ENCODE measurements at places on chromosomes 5 and 9. TPM values are rescaled to one million over a fixed set of nuclear protein-coding genes. Genes with fewer than 3 reads are reported as not detected.

DNA sequence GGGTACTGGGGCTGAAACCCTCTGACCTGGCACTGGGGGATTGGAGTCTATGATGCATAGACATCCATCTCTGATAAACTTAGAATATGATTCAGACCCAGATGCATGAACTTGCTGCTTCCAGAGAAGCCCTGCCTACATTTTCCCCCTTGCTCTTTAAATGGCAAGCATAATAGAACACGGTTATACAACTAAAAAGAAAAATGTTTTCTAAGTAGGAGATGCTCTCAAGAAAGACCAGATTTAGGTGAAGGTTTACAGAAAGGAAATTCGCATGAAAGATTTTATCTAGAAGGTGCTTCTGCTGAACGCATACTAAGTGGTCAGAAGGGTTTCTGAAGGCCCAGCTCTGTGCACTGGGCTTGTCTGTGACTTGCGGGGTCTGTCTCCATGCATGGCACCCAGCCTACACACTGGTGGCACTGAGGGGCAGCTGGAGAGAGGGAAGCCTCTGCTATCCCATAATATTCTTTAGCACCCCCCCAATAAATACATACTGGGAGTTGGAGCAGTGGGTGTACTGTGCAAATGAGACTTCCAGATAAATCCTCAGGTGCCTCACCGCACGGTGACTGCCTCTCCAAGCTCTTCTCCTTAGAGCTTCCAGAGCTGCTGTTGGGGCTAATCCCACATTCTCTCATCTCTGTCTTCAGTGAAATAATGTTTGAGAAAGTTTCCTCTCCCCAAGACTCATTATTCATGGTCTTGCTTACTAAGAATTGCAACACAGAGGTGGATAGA, 114.6 kb downstream of the FSTL4 start:
- no peaks in the 10 kb centered on the region for H3K27me3 ChIP-seq
- no peaks in the 10 kb centered on the region for H3K4me1 ChIP-seq
- H3K36me3 ChIP-seq: no peaks in the 10 kb centered on the region
- no peak overlapping the region for H3K4me3 ChIP-seq

Gene ABCA1
- 48.1 TPM for total RNA-seq

DNA sequence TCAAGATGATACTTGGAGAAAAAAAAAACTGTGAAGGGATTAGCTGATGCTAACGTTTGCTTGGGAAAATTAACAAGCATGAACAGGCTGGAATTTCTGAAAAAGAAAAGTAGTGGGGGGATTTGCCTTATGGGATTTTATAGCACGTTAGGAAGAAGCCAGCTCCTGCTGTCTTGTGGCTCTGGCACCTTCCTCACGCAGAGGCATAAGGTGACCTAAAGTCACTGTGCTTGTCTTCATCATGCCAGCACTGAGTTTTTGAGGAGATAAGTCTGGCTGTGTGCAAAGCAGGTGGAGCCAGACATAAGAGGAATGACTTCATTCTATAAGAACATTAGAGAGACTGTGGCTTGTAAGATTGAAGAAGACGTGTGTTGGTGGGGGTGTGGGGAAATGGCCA, 94.4 kb upstream of the MAP1B start:
- no peaks in the 10 kb centered on the region for H3K4me1 ChIP-seq
- H3K36me3 ChIP-seq: no peaks in the 10 kb centered on the region
- H3K27ac ChIP-seq: no peak overlapping the region
- no peak overlapping the region for H3K4me3 ChIP-seq
- no peak for DNase-seq

Gene ZFP62
- 12.2 TPM for total RNA-seq

Gene HEMGN
- total RNA-seq: not detected

DNA sequence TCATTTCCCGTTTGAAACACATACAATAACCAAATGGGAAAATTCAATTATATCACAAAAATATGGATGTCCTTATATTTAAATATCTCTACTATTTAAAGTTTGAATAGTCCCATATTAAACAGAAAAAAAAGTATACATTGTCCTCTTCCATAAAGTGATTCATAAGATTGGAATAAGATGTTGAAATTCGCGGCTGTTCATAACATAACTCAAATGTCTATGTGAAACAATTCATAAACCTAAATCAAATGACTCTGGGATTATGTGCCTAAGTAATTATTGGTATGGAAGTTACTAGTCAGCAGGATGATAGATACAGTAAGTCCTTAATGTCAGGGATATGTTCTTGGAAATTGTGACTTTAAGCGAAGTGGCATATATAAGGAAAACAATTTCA, 3.9 kb upstream of the EFNA5 start:
- no peak for DNase-seq
- H3K27me3 ChIP-seq: no peaks in the 10 kb centered on the region
- no peaks in the 10 kb centered on the region for H3K36me3 ChIP-seq
- H3K27ac ChIP-seq: no peak overlapping the region
- no peaks in the 10 kb centered on the region for H3K4me1 ChIP-seq

- H3K36me3 ChIP-seq: no peaks in the 10 kb centered on the region
- H3K27ac ChIP-seq: no peak overlapping the region
- H3K4me1 ChIP-seq: no peaks in the 10 kb centered on the region
- no peak for DNase-seq
- H3K27me3 ChIP-seq: no peaks in the 10 kb centered on the region
- H3K4me3 ChIP-seq: no peak overlapping the region
Observed at GRCh38 chr5:45686620-45687019, 9.6 kb downstream of the HCN1 start.

DNA sequence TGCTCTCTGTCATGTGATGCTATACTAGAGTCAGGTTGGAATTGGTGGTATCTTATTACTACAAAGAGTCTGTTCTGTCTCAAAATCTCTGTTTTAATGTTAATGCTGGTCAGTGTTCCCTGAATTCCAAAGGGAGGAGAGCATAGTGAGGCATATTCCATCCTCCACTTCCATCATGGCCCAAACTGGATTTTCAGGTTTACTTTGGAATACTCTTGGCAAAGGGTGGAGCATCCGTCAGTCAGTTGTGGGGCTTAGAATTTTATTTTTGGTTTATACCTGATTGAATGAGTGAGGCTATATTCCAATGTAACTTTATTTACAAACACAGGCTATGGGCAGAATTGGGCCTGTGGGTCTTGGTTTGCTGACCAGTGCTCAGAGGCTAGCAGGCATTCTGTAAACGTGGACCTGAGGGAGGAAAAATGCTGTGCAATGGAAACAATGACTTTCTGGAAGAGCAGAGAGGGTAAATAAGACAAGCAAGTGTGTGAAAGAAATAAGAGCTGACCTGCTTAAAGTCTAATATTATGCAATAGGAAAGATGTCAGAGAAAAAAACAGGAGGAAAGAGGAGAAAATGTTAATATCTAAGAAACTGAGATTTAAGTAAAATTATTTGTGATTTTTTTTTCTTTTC, 106.2 kb upstream of the CLINT1 start:
- DNase-seq: no peak
- H3K27me3 ChIP-seq: no peaks in the 10 kb centered on the region
- no peak overlapping the region for H3K27ac ChIP-seq
- H3K4me3 ChIP-seq: no peak overlapping the region

GRCh38 chr9:13568405-13568804, 288.9 kb upstream of the MPDZ start:
- no peaks in the 10 kb centered on the region for H3K27me3 ChIP-seq
- peak overlapping the region; percentile 65 for H3K4me3 ChIP-seq
- H3K4me1 ChIP-seq: peaks cover 20% of the 10 kb centered on the region
- no peak for DNase-seq

- H3K4me1 ChIP-seq: peaks cover 37% of the 10 kb centered on the region
- no peak for DNase-seq
- peaks cover 30% of the 10 kb centered on the region for H3K36me3 ChIP-seq
Observed at GRCh38 chr9:5042661-5043178, 57.6 kb downstream of the JAK2 start.

DNA sequence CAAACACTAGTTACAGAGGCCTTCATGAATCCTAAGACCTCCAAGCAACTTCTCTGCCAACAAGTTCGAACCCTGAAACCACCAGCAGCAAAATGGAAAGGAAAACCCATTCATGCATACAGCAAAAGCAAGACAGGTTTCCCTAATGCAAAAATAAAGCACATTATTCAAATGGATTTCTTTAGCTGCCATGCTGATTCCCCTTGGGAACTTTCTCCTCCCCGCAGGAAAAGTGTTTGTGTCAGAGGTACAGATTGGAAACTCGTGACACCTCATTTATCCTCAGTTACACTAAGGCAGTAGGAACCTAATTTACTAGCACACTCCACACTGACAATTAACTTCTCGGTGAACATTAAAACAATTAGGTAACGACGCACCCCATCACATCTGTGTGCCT, 63.4 kb downstream of the TLE1 start:
- no peak overlapping the region for H3K4me3 ChIP-seq
- no peak overlapping the region for H3K27ac ChIP-seq
- no peaks in the 10 kb centered on the region for H3K36me3 ChIP-seq

Gene SPINK6
- total RNA-seq: not detected

- peaks cover 35% of the 10 kb centered on the region for H3K36me3 ChIP-seq
- H3K4me3 ChIP-seq: no peak overlapping the region
- H3K27me3 ChIP-seq: no peaks in the 10 kb centered on the region
- no peak overlapping the region for H3K27ac ChIP-seq
Observed at GRCh38 chr5:10254686-10255085, 4.6 kb downstream of the CCT5 start.

DNA sequence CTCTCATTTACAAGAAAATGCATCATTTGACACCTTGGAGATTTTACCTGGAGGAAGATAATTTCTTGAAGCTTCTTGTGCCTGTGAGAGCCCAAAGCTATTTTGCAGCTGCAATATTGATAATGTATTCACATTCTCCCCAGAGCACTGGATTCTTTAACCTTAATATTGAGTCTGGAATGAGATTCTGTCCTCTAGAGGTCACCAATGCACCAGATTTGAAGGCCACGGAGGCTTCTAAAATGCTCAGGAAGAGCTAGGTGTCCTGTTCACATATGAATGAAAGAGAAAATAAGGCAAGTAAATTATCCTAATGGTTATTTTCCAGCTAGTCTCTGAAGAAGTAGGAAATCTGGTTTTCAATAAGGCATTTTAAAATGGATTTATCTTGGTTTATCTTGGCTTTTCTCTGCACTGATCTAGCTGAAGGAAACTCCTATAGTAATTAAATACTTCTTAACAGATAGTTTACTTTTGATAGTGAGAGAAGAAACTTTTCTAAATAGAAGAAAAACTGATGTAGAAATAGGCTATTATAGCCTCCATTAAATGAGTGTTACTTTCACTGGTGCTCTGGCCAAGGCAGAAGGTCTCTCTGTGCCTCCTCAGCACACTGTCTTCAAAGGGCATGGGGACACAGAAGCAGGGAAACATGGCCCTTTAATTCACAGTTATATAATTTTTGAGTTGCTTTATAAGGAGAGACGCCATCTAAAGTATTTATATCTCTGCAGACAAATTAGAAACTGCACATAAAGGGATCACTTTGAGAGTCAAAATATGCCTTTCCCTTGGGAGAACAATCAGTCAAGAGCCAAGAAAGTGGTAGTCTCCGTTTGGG, 297.0 kb upstream of the ACTBL2 start:
- H3K27me3 ChIP-seq: no peaks in the 10 kb centered on the region
- no peaks in the 10 kb centered on the region for H3K36me3 ChIP-seq
- H3K4me3 ChIP-seq: peak overlapping the region; percentile 51
- H3K27ac ChIP-seq: peak overlapping the region; percentile 7
- DNase-seq: no peak

Gene CDKN2B
- total RNA-seq: 2.6 TPM

- peaks cover 14% of the 10 kb centered on the region for H3K4me1 ChIP-seq
- H3K27me3 ChIP-seq: peaks cover 10% of the 10 kb centered on the region
- H3K27ac ChIP-seq: no peak within 1 kb of the TSS
- H3K36me3 ChIP-seq: no peaks in the 10 kb centered on the region
Observed at GRCh38 chr9:126613651-126614050, at the start of gene LMX1B. Gene LMX1B (plus strand): TSS chr9:126613928. CDS start chr9:126614450, 522 bp downstream.

Gene C9orf50
- total RNA-seq: not detected

GRCh38 chr9:118059484-118060278, 355.5 kb downstream of the TLR4 start:
- H3K4me1 ChIP-seq: no peaks in the 10 kb centered on the region
- DNase-seq: no peak
- no peak overlapping the region for H3K27ac ChIP-seq
- no peaks in the 10 kb centered on the region for H3K36me3 ChIP-seq

GRCh38 chr5:103894882-103895281, 332.3 kb upstream of the NUDT12 start:
- no peak overlapping the region for H3K27ac ChIP-seq
- DNase-seq: no peak
- H3K4me1 ChIP-seq: no peaks in the 10 kb centered on the region
- no peak overlapping the region for H3K4me3 ChIP-seq

Gene SLC6A18
- not detected for total RNA-seq

DNA sequence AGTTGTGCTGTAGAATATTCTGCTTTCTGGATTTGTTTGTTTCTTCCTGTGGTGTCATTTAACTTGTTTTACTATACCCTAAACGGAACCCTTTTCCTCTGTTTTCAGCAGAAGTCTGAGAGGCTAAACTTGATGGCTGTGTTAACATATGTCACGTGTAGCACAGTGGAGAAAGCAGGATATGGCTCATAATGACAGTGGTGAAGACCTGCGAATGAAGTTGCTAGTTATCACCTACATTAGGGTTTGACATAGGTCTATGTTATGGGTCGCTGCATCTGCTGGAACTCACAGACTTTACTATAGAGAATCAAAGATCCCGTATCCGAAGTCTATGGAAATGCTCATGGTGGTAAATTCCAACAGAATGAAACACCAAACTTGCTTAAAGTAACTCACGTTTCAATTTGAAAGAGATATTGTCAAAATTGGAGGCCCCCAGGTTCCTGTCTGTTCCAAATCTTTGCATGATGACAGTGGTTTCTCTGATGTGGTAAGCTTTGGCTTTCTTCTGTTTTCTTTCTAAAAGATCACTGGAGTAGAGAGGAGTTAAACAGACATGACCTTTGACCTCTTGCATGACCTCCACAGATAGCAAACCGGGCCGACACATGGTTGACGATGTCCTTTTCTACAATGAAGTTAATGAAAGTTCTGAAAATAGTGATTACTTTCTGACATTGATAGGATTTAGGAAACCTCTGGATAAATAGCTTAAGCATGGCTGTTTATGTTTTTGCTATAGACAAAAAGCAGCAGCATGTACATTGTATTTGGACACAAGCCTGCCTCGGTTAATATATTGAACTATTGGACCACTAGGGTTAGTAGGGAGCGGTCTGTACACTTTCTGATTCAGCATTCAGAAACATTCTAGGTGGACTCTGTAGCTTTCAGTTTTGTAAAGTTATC, 3.1 kb upstream of the CATSPER3 start:
- no peaks in the 10 kb centered on the region for H3K27me3 ChIP-seq
- H3K4me1 ChIP-seq: no peaks in the 10 kb centered on the region
- H3K27ac ChIP-seq: no peak overlapping the region
- no peak overlapping the region for H3K4me3 ChIP-seq

DNA sequence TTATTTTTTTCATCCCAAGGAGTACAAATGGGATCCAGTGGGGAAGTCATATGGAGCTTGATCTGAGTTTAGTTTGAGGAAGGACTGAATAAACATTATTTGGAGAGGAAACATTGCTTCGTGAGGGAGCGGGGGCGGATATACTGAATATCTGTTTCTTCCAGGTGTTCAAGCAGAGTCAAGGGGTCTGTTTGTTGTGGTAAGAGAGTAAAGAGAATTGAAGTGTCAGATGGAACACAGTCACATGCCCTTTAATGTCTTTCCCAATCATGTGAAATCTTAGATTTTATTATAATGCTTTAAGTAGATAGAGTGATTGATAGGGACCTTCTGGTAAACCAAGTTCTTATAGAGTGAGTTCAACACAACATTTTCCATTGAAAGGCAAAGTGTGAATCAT, 33.7 kb downstream of the DDX46 start:
- no peak overlapping the region for H3K4me3 ChIP-seq
- H3K4me1 ChIP-seq: no peaks in the 10 kb centered on the region
- no peak overlapping the region for H3K27ac ChIP-seq
- H3K27me3 ChIP-seq: no peaks in the 10 kb centered on the region
- H3K36me3 ChIP-seq: peaks cover 49% of the 10 kb centered on the region
- no peak for DNase-seq

- no peak overlapping the region for H3K27ac ChIP-seq
- peaks cover 8% of the 10 kb centered on the region for H3K4me1 ChIP-seq
- H3K4me3 ChIP-seq: peak overlapping the region; percentile 32
- no peaks in the 10 kb centered on the region for H3K27me3 ChIP-seq
Observed at GRCh38 chr5:74576941-74577456, 63.5 kb downstream of the ENC1 start.

Gene NR4A3
- 9.7 TPM for total RNA-seq
